ENCODE measurements at places on chromosomes 7 and 10.

- no peak for DNase-seq
These were observed 185.4 kb downstream of the JCAD start for GRCh38 chr10:29873941-29874484.

DNA sequence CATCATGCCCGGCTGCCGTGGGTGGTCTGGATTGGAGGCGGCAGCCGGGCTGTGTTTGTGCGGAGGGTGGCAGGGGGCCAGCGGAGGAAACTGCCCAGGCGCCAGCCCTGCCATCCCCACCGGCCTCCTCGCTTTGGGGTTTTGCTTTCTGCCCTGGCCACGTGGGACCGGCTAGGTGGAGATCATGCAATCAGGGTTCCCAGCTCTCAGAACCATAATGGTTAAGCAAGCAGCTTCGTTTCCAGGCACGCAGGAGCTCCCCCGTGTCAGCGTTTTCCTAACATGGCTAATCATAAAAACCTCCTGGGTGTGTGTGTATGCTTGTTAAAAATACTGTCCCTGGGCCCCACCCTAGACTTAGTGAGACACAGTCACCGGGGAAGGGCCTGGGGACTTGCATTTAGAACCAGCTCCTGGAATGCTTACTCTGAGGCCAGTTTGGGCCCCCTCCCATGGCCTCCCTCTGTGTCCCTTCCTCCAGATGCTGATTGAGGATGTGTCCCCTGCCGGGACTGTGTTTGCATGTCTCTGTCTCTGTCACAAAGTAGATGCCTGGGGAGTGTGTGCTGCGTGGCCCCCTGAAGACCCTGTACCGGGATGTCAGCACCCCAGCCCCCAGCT is 119.3 kb downstream of the CUX1 start:
- DNase-seq = no peak

DNA sequence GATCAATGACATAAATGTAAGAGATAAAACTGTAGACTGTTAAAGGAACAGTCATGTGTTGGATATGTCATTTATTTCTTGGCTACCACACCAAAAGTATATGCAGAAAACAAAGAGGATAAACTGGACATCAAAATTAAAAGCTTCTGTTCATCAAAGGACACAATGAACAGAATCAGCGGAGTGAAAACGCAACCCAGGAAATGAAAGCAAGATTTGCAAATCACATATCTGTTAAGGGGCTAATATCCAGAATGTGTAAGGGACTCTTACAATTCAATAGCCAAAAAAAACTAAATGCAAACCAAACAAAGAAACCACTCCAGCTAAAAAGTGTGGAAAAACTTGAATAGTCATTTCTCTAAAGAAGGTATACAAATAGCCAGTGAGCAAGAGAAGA is 164.3 kb downstream of the ZMYND11 start:
- no peak for DNase-seq

GRCh38 chr7:94297397-94297838 is 97.3 kb upstream of the COL1A2 start:
- no peak for DNase-seq

DNA sequence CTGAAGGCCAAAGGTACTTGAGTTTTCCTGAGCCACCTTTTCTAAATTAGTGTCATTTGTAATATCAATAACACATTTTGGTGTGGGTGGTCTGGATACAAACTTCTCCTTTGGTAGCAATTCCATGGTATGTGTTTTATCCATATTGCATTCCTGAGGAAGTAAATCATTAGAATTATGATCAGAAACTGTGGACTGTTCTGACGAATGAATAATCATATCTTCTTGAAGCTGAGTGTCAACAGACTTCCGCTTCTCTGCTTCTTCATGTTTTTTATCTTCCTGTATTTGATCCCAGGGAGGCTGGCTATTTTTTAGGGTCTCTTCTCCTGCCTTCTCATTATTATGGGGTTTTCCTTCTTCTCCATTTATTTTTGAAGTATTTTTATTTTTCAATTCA is 81.4 kb downstream of the NRBF2 start:
- no peak for DNase-seq

DNA sequence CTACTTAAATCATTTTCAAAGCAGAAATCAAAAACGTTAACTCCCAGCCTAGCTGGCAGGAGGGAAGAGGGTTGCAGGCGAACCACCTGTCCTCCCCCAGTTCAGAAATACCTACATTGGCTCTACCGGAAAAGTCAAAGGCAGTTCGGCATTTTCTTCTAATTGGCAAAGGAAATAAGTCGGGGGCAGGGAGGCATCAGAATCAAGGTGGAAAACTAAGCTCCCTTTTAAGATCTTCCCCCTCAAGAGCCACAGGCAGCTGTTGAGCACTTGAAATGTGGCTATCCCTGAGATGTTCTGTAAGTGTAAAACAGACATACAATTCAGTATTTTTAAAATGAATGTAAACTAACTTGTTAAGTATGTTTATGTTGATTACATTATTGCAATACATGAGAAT is 957 bp upstream of the ELMO1 start:
- no peak for DNase-seq

DNA sequence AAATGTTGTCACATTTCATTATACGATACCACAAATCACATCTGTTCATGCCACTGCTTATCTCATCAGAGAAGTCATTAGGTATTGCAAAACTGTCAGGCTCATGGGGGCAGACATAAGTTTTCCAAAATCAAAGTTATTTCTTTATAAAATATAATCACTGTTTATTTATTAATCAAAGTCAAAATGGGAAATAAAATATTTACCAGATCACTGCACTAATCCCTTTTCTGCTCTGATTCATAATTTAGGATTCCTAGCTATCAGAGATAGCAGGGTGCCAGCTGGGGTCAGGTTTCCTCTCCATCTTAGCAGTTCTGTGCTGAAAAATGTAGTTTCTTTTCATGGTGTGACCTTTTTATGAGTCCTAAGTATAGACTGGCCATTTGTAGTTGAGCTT is 117.7 kb upstream of the LANCL2 start:
- no peak for DNase-seq

GRCh38 chr10:26690731-26691475 is 6.6 kb upstream of the PDSS1 start:
- no peak for DNase-seq

DNA sequence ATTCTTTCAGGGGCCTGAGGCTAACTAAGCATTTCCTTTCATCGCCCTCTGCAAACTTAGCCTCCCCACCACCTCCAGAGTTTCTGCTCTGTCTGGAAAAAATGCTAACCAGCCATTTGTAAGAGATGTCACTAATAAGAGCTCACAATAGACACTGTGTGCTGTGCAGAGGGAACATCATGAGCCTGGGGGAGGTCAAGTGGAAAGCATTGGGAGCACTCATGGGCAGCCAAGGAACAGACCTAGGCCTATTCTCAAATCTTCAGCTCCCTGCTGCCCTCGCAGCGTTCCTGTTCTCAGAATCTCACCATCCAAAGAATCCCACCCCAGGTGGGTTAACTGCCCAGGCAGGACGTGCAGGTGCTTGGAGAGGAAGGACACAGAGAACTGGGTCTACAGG is 27.1 kb upstream of the GPAM start:
- DNase-seq = no peak

- no peak for DNase-seq
These were observed 131.4 kb upstream of the MDFIC start for GRCh38 chr7:114790521-114790920.
